Small intestine (tissue), 16 donors: ENCODE measurements at places on chromosomes 1 and 21. TPM values are rescaled to one million over a fixed set of nuclear protein-coding genes. Genes with fewer than 3 reads are reported as not detected.

Gene PLEKHA6
- 39.8 TPM for polyA plus RNA-seq

GRCh38 chr21:26797878-26798456 lies 47.2 kb downstream of the ADAMTS1 start:
- H3K27me3 ChIP-seq: no peaks in the 10 kb centered on the region
- peaks cover 4% of the 10 kb centered on the region for H3K4me1 ChIP-seq
- DNase-seq: no peak
- no peak overlapping the region for H3K27ac ChIP-seq

Gene MACF1
- 21.3 TPM for polyA plus RNA-seq

DNA sequence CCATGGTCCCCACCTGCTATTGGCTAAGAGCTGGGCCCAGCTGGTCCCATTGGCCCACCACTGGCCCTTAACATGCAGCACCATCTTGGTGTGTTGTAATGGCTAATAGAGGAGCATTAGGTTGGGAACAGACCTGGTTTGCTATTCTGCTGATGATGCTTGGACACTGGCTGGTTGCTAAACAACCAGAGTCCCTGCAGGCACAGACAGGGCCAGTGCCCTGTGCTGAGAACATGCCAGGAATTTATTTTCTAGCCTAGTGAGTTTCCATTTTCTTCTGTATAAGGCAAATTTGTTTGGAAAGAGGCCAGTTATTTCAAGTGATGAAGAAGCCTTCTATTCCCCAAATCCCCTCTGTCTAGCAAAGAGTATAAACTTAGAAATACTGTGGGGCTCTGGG lies 42.9 kb upstream of the TDRD10 start:
- no peaks in the 10 kb centered on the region for H3K27me3 ChIP-seq
- DNase-seq: no peak
- H3K36me3 ChIP-seq: no peaks in the 10 kb centered on the region
- no peak overlapping the region for H3K4me3 ChIP-seq
- no peaks in the 10 kb centered on the region for H3K4me1 ChIP-seq
- no peak overlapping the region for H3K27ac ChIP-seq

DNA sequence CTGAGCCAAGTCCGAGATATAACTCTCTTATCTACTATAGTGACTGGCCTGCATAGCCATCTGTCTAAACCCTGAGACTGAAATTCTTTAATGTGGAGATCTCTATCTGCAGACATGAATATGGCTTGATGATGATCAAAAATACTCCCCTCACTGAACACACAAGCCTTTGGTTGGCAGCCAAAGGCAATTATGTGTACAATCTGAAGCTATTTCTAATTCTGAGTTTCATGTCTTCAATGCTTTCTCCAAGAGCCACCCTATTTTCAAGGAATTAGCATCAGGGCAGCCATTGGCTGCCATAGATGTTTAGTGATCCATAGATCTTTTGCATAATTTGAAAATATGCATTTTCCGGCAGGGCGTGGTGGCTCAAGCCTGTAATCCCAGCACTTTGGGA lies 168.2 kb downstream of the TGFB2 start:
- H3K27ac ChIP-seq: no peak overlapping the region
- no peaks in the 10 kb centered on the region for H3K36me3 ChIP-seq
- H3K4me1 ChIP-seq: no peaks in the 10 kb centered on the region
